ENCODE measurements at places on chromosomes 4 and X.
A peak's percentile ranks its signal among the peaks of the same experiment; 100 is the strongest.

- no peak for DNase-seq
Measured at GRCh38 chr4:127783955-127784770, 2.0 kb downstream of the HSPA4L start.

GRCh38 chr4:14994242-14994641 lies 8.0 kb upstream of the CPEB2 start:
- no peak for DNase-seq

- DNase-seq = no peak
Measured at GRCh38 chr4:19544446-19545125, 707.1 kb upstream of the SLIT2 start.

DNA sequence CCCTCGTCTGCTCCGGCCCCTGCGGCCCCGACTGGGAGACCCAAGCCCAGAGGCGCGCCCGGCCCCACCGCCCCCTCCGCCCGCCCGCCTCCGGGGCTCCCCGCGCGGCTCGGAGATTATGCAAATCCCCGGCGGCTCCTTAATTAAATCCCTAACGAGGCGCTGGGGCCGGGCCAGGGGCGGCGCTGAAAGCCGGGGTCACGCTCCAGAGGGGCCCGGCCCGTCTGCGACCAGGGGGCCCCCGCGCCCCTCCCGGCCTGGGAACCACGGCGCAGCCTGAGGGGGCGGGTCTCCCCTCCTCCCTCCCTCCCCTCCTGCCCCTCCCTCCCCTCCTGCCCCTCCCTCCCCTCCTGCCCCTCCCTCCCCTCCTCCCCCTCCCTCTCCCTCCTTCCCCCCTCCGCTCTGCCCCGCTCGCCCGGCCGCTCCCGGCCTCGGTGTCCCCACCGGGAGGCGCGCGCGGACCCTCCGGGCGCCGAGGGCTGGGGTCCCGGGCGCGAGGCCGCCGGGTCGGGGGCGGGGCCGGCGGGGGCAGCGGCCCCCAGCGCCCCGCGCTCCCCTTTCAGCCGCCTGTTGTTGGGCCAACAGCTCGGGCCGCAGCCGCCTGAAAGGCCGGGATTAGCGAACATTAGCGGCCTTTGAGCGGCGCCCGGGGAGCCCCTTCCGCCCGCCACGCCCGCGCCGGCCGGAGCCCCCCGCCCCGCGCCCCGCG lies 25.9 kb upstream of the FGFR3 start:
- DNase-seq = no peak

GRCh38 chr4:666436-666810 lies 7.7 kb downstream of the ATP5ME start:
- DNase-seq = no peak

DNA sequence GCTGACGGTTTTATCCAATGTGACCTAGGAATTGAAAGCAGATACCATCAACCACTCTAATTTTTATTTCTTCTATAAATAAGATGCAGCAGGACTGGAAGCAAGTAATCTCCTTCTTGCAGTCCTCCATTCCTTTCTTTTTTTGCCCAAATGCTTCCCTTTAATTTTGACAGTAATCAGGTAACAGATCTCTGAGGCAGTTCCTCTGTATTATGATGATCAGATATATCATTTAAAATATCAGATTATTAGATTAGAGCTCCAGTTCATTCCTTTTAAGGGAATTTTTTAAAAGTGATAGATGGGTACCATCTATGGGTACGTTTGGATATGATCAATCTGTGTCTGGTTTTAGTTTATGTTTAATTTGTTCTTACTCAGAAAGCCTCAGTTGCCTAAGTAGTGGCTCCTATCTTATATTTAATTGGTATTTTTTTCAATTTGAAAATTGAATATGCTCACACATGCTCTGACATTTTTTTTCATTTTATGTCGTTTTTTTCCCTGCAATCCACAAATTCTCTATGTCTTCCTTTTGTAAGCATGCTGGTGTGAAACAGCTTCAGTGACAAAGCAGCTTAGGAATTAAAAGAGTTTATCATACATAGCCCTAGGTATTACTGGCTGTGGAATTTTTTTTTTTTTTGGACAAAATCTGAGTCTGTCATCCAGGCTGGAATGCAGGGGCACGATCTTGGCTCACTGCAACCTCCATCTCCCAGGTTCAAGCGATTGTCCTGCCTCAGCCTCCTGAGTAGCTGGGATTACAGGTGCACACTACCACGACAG lies 73.7 kb upstream of the ANK2 start:
- no peak for DNase-seq

- no peak for DNase-seq
Measured at GRCh38 chr4:137367620-137368019, 164.7 kb downstream of the PCDH18 start.

GRCh38 chr4:63708661-63709060 lies 700.6 kb downstream of the TECRL start:
- no peak for DNase-seq

- peak; percentile 69 for DNase-seq
Measured at GRCh38 chrX:131812847-131813825, 210.0 kb upstream of the STK26 start.

GRCh38 chr4:34767407-34767806 lies 1476.9 kb downstream of the ARAP2 start:
- no peak for DNase-seq

- DNase-seq = no peak
Measured at GRCh38 chrX:38935561-38935960, 134.3 kb downstream of the MID1IP1 start.

DNA sequence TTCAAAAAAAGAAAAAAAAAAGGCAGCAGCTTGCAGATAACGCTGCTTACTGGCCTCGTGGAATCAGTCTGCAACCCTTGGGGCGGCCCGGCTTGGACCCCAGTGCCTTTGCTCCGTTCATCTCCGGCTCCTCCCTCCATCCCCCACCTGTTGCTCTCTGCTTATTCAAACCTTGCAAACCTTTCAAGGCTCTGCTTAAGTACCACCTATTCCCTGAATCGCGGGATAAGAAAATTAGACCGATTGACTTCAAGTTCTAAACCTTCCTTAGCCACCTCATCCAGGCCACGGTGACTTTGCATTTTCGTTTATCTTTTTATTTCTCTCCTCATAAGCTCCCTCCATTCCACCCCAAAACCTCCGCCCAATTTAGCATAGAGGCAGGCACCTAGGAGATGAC lies 1.4 kb upstream of the PHKA1 start:
- no peak for DNase-seq

GRCh38 chrX:109873574-109873973 lies 129.3 kb upstream of the TMEM164 start:
- no peak for DNase-seq

DNA sequence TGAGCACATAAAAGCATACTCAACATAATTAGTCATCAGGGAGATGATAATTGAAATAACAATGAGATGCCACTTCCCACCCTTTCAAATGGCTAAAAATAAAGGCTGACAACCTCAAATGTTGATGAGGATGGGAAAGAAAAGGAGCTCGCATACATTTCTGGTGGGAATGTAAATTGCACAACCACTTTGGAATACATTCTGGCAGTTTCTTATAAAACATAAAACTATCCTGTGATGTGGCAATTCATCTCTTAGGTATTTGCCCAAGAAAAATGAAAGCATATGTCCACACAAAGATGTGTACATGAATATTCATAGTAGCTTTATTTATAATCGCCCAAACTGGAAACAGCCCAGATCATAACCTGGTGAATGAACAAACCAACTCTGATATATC lies 687 bp upstream of the ZNF275 start:
- no peak for DNase-seq

DNA sequence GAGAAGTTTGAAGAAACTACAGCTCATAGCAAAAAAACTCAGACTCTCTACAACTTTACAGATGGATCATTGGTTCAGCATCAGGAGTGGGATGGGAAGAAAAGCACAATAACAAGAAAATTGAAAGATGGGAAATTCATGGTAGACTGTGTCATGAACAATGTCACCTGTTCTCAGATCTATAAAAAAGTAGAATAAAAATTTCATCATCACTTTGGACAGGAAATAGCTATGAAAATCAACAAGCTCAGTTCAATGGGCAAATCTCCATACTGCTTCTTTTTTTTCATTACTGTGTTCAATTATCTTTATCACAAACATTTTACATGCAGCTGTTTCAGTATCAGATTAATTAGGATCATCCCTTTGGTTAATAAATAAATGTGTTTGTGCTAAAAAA lies 76.5 kb upstream of the RAPGEF2 start:
- no peak for DNase-seq

DNA sequence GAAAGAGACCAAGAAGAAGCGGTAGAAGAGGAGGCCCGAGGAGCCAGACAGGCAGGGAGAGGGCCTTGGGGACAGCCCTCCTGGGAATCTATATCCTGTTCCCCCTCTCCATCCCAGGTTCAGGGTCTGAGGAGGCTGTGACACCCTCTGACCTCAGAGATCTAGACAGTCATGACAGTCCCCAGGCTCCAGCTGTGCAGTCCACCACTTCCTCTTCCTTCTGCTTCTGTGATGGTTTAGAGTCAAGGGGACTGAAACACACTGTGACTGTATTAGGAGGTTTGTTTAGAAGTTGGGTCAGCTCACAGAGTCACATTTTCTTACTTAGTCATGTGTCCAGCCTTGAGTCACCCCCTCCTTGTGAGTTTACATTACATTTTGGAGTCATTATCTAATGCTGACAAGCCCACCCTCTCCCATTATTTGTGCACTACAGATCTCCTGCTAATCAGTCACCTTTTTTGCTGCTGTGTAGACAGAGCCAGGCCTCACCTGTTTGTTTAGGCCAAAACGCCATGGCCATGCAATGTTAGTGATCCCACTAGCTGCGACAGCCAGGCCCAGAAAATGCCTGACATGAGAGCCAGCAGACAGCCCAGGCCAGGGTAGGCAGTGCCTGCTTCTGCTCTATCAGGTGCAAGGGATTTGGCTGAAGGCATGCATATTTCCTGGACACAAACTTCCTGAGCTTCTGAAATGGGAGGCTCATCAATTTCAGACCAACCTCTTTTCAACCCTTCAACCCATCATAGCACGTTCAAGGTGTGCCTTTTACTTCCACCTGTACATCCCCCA lies 26.0 kb downstream of the MANBA start:
- no peak for DNase-seq

GRCh38 chrX:39828971-39829370 lies 268.8 kb downstream of the BCOR start:
- no peak for DNase-seq

DNA sequence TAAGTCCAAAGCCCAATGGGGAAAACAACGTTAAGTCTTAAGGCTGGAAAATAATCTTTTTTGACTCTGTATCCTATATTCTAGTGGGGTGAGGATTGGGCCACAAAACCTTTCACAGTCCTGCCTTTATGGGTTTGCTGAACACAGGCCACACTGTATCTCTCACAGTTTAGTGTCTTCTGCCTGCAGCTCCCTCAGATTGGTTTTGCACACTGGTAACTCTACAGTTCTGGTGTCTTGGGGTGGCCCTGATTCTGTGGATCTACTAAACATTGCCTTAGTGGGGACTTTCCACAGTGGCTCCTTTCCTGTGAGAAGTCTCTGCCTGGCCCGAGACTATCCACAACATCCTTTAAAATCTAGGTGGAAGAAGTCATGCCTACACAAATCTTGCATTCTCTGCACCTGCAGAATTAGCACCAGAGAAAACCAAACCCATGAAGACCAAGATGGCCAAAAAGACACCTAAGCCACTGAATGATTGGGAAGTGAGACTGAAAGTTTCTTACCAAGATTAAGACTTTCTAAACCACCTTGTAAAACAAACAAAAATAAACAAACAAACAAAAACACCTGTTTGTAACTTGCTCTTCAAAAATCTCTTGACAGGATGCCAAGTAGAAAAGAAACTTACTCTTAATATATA lies 150.4 kb upstream of the PCDH10 start:
- DNase-seq = no peak

GRCh38 chrX:39047174-39047573 lies 245.9 kb downstream of the MID1IP1 start:
- no peak for DNase-seq

GRCh38 chrX:38438321-38438720 lies 85.9 kb downstream of the OTC start:
- DNase-seq = no peak

GRCh38 chrX:97636473-97637140 lies 752.9 kb downstream of the RPA4 start:
- no peak for DNase-seq

DNA sequence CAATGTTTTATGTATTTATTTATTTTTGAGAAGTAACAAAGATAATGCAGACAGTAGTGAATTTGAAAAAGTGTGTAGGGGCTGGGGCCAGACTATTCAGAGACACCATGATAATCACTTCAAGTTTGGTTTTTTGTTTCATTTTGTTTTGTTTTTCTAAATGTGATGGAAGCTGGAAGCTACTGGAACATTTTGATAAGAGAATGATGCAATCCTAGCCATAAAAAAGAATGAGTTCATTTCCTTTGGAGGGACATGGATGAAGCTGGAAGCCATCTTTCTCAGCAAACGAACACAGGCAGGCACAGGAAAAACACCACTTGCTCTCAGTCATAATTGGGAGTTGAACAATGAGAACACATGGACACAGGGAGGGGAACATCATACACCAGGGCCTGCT lies 706.6 kb upstream of the EPHA5 start:
- DNase-seq = no peak

GRCh38 chr4:22969287-22969896 lies 276.7 kb downstream of the GBA3 start:
- no peak for DNase-seq

DNA sequence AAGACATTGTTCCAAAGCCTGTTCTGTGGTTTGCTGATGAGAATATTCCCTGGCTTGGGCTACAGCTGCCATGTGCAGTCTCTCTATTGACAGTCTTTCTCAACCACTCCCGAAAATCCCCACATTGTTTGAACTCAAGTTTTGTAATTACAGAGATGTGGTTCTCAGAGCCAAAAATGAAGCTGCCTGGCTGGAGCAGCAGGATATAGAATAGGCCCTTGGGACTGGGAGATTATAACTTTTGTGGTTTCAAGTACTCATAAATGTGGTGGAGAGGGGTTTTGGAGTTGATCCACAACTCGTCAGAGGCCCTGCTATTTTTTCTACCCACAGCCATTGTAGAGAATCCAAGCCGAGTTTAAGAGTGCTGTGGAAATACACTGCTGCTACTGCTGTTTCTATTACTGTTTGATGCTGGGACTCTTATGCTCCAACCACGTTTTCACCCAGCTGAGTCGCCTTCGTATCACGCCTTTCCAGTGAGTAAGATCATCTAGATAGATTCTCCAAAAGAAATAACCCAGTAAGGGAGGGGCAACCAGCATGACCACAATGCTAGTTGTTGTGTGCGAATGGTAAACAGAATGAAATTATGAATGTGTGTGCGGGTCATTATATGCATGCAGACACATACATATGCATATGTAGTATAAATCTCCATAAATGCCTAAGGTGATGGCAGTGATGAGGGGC lies 57.1 kb upstream of the ATXN3L start:
- DNase-seq = no peak

DNA sequence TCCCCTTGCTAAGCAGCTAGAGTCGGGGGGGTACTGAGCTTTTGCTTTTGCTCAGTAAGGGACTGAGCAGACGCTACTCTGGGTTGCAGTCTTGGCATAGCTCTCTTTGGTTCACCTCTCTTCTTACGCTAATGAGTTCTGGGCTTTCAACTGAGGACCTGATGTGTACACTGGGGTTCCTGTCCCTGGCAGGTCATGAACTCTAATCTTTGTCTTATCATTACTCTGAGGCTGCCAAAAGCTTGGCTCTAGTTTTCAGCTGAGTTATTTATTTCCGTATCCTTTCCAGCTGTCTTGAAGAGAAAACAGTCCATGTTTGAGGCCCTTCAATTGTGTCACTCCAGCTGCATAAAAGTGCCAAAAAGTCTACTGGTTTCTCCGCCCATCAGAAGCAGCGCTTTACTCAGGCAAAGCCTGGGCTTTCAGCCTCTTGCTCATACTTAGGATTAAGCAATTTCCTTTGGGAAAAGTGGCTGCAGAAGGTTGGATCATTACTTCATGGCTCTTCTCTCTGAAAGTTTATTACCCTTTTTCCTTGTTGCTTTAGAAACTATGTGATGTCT lies 121.0 kb upstream of the STOX2 start:
- DNase-seq = no peak

- DNase-seq = no peak
Measured at GRCh38 chrX:3669841-3670475, 43.5 kb downstream of the PRKX start.
